ENCODE measurements at places on chromosomes 5 and 9.
A peak's percentile ranks its signal among the peaks of the same experiment; 100 is the strongest.

DNA sequence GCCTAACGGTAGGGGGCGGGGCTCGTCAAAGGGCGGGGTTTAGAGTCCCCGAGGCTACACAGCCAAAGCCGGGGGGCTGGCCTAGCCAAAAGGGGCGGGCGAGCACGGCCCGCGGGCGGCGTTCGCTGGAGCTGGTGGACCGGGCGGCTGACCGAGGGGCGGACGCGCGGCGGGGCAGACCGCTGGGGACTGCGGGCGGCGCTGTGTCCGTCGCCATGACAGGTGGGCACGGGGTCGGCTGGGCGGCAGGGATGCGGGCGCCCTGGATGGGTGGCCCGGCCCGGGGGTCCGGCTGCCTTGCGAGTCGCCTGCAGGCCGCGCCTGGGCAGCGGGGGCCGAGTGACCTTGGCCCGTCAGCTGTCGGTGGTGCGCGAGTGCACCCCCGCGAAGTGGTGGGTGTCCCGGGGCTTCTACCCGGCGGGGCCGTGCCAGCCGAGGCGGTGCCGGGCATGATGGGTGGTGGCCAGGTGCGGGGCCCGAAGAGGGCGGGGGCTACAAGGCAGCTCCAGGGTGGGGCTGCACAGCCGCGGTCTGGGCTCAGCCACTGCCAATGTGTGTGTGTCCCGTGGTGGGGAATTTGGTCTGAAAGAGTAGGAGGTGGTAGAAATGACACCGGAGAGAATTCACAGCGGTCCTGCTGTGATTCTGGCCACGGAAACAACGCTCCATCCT is at the start of gene CARD19:
CARD19 (plus strand) TSS at position 87 of the 672 bp plus-strand sequence; CDS start at position 216, 129 bp downstream.
- DNase-seq = peak; percentile 26

DNA sequence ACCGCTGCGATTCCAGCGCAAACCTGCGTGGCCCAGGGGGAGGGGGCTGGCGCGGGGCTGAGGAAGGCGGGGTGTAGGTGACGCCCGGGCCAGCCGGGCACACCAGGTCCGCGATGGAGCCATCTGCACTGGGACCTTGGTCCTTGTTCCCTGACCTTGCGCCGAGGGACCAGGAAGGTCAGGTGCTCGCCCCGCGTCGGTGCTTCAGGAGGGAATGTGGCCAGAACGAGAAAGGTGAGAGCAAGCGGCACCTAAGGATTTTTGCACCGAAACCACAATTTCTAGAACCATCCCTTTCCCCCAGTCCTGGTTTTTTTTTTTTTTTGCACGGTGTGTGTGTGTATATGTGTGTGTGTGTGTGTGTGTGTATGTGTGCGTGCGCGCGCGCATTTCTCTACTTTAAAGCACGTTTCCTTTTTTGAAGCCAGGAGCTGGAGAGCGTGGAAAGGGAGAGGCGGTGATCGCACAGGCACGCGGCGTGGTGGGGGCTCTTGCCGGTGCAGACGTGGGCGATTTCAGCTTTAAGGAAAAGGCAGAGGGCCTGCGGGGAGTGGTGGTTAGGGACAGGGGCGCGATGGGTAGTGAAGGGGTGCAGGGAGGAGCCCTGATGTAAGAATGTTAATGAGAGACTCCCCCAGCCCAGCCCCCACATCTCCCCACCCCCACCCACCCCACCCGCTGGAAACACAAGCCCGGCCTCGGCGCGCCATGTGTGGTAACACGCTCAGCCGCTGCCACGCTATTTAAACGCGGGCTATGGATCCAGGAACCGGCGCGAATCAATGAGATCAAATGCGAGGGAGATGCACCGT is at the start of gene NPR3:
NPR3 (plus strand) TSS at position 772 of the 812 bp plus-strand sequence. CDS start 456 bp downstream, outside the sequence.
- peak; percentile 39 for DNase-seq

GRCh38 chr5:130550562-130550928 is 614.5 kb downstream of the HINT1 start:
- DNase-seq = no peak

DNA sequence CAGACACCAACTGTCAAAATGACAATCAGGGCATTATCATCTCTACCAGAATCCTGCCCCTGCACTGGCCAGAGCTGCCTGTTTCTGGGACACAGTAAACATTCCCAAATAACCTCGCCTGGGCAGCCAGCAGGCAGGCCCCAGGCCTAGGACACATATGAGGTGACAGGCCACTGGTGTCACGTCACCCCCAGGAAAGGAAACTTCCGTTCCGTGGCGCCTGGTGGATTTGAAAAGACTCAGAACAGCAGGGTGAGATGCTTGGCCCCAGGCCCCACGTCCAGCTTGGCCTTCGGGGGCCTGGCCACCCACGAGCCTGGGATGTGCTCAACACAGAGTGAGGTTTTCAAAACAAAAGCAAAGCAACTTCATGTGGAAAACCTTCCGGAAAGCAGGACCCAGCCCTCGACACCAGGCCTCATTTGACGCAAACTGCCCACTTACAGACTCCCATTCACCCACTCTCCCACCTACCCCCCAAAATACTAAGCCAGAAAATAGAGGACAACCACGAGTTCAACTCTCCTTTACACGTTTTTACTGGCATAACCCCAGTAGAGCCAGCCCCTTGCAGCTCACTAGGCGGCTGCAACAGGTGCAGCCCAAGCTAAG is 1.2 kb downstream of the SEMA4D start:
- DNase-seq = no peak

DNA sequence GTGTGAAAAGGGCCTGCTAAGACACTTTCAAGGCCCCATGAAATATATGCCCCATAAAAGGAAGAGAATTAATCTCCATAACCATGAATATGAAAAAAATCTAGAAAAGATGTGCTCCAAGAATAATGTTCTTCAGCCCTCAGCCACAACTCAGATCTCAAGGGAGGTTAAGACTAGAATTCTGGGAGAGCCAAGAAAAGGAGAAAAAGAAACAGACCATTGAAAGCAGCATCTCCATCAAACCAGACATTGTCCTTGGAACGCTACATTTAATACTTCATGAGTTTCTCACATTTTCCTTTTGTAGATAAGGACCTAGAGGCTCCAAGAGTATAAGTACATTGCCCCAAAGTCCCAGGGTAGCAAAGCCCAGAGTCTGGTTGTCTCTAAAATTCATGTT is 270.6 kb downstream of the DENND1A start:
- no peak for DNase-seq

GRCh38 chr9:104934691-104935500 is 6.9 kb upstream of the ABCA1 start:
- no peak for DNase-seq

DNA sequence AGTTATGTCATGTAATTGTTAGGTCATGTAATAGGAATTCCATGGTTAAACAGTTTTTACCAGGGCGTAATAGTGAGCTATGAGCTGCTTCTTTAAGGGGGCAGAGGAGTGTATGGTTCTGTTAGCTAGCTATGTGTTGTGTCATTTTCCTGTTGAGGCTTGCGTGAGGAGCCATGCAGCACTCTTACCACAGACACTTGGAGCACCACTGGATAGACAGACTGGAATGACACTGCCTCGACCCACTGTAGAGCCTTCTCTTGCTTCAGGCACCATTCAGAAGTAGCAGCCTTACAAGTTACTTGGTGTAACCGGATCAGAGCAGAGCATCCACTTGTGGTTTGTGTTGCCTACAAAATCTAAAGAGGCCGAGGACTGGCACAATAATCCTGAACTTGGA is 28.3 kb upstream of the STOM start:
- DNase-seq = no peak

- no peak for DNase-seq
Measured at GRCh38 chr9:15942831-15943424, 390.1 kb downstream of the CCDC171 start.

DNA sequence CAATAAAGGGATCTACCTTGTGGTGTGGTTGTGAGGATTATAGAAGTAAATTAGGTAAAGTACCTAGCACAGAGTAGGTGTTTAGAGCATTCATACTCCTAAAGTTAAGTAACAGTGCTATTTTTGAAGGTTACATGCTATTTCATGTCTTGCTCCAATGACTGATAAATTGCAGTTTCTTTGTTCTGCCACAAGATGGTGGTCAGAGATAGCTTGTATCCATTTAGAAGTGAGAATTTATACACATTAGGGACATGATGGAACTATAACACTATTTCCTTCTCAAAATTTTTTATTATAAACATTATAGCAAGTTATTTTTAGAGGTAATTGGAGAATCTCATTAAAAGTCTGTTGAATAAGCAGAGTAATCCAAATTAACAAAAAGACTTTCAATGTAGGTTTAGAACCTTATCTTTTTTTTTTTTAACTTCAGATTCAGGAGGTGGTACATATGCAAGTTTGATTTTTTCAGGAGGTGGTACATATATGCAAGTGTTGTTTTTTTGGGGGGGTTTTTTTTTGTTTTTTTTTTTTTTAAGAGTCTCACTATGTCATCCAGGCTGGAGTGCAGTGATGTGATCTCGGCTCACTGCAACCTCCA is 17.1 kb downstream of the MTREX start:
- peak; percentile 53 for DNase-seq
